Type B pancreatic cell (in vitro differentiated cells): ENCODE measurements at places on chromosomes 3 and 15. TPM values are rescaled to one million over a fixed set of nuclear protein-coding genes. Genes with fewer than 3 reads are reported as not detected.

DNA sequence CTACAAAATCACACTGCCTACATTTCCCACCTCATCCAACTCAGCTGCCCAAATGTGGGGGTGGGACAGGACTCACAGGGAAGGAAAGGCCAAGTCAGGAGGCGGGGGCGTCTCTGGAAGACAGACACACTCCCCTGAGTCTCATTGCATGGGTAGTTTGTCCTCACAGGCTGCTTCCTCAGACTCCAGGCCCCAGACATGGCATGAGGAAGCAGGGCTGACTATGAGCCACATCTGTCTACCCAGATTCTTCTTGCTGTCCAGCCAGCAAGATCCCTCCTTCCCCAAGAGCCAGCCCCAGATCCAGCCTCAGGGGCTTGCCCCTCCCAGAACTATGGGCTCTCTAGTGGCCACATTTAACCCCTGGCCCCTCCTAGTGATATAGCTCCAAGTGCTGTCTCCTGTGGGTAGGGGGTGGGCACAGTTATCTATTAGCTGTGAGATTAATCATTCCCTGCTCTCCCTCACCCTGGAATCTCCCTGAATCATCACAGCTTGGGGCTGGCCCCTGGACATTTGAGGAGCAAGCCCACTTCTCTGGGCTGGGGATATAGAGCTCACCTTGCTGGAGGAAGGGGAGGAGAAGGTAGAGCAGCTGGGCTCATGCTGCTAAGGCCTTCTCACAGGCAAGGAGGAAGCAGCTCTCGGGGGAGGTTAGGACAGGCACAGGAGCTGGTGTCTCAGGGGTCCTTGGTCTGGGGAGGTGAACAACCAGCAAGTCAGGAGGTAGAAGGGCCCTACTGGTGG lies 2.1 kb upstream of the CCDC33 start:
- no peak overlapping the region for H3K27ac ChIP-seq
- no peak for DNase-seq
- no peaks in the 10 kb centered on the region for H3K36me3 ChIP-seq

The ROPN1B gene
- total RNA-seq = 0.53 and 1.2 TPM in 2 replicates

- H3K36me3 ChIP-seq = no peaks in the 10 kb centered on the region
- H3K27me3 ChIP-seq = peaks cover 7% of the 10 kb centered on the region
- DNase-seq = no peak
- no peak overlapping the region for H3K27ac ChIP-seq
These were observed 63.6 kb downstream of the CLDN1 start for GRCh38 chr3:190258634-190259033.

The NT5DC2 gene
- 105 and 231 TPM in 2 replicates for total RNA-seq

- H3K27ac ChIP-seq = no peak overlapping the region
- H3K27me3 ChIP-seq = no peaks in the 10 kb centered on the region
- DNase-seq = no peak
- H3K36me3 ChIP-seq = no peaks in the 10 kb centered on the region
These were observed 35.7 kb upstream of the NECTIN3 start for GRCh38 chr3:111035902-111036301.

DNA sequence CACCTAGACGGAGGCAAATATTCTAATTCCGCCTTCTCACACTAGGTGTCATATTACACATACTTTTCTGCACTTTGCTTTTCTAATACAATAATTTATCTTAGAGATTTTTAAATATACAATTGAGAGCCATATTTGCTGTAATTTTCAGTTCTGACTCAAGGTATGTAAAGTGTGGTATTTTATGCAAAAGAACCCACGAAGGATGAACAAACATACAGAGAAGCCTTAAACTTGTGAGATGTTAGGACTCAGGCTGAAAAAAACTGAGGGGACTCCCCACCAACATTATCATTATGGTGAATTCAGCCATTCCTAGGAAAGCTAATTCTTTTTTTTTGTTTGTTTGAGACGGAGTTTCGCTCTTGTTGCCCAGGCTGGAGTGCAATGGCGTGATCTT lies 9.6 kb downstream of the ZBTB11 start:
- H3K4me3 ChIP-seq = no peak overlapping the region
- no peaks in the 10 kb centered on the region for H3K4me1 ChIP-seq
- no peak for DNase-seq
- peaks cover 31% of the 10 kb centered on the region for H3K36me3 ChIP-seq
- no peaks in the 10 kb centered on the region for H3K27me3 ChIP-seq

DNA sequence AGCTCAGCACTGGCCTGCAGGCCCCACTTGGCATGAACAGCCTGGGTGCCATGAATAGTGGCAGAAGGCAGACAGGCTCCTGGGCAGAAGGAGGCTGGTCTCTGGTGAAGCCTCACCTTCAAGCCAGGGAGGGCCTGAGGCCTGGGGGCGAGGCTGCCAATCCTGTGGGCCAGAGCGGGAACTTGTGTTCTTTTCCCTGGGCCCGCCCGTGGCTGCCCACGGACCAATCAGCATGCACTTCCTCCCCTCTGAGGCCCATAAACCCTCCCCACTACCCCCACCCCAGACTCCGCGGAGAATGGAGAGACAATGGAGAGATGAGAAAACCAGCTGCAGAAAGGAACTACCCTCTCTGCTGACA lies 283.8 kb upstream of the ROBO1 start:
- no peak overlapping the region for H3K27ac ChIP-seq
- H3K27me3 ChIP-seq = no peaks in the 10 kb centered on the region
- DNase-seq = no peak
- H3K4me3 ChIP-seq = no peak overlapping the region
- no peaks in the 10 kb centered on the region for H3K4me1 ChIP-seq

The C15orf62 gene
- total RNA-seq = 1.1 and 1.3 TPM in 2 replicates

DNA sequence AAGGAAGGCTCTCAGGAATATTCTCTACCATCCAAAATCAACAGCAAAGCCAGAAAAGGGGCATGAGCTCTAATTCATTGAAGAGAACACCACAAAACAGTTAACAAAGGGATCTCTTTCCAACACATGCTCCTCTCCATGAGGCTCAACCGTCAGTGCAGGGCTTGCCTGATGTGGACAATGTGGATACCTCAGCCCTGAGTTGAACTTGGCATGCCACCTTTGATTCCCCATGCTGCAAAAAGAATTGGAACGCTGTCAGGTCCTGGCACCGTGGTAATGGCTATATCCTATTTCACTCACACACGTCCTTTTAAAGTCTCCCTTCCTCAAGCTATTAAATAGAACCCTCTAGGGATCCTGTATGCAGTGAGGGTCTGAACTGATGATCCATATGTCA lies 30.7 kb upstream of the IP6K2 start:
- peak overlapping the region; percentile 26 for H3K27ac ChIP-seq
- no peak for DNase-seq
- H3K36me3 ChIP-seq = peaks cover 5% of the 10 kb centered on the region

- H3K27ac ChIP-seq = no peak overlapping the region
- no peaks in the 10 kb centered on the region for H3K27me3 ChIP-seq
- DNase-seq = no peak
- H3K36me3 ChIP-seq = peaks cover 15% of the 10 kb centered on the region
These were observed 11.2 kb downstream of the C3orf52 start for GRCh38 chr3:112097378-112097777.

DNA sequence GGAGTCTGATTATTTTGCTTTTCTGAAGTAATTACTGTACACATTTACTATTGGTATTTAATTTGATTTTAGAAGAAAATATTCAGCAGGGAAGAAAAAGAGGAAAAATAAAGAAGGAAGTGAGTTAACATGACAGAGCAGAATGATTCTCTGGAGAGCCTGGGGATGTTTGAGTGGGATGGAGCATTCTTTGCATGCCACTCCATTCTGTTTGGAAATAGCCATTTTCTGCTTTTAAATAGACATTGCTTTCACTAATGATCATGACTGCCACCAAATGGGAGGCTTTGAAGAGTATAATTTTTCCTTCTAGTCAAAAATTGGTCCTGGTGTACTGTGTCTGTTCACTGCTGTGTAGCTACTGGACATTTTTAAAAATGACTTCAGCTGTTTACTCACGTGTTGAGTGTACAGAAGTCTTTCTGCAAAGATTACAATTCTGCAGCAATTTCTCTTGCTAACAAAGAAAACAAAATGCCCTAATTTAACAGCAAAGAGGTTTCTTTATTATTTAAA lies 196.1 kb downstream of the RYR3 start:
- peaks cover 6% of the 10 kb centered on the region for H3K4me1 ChIP-seq
- no peak for DNase-seq
- peaks cover 17% of the 10 kb centered on the region for H3K27me3 ChIP-seq
- H3K36me3 ChIP-seq = no peaks in the 10 kb centered on the region
- no peak overlapping the region for H3K4me3 ChIP-seq
